ENCODE measurements at places on chromosomes 16 and 17.

- no peak for DNase-seq
Measured at GRCh38 chr16:72475688-72476087, 303.7 kb upstream of the PMFBP1 start.

DNA sequence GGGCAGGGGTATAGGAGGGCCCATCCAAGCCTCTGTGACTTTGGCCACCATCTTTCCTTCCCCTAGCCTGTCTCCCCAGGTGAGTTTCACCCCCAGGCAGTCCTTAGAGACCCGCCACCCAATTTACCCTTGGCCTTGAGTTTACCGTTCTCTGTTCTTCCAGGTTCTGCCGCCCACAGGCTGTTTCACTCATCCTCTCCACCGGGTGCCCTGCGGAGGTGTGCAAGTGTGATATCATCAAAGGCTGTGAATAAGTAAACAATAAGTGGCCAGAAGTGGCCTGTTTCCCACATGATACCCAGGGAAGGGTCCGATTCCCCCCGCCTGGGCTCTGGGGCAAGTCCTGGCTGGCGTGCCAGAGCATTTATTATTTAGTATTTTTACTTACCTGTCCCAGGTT, 15.1 kb upstream of the TLCD3B start:
- DNase-seq, result no peak

- no peak for DNase-seq
Measured at GRCh38 chr17:69460963-69461922, 46.7 kb downstream of the MAP2K6 start.

DNA sequence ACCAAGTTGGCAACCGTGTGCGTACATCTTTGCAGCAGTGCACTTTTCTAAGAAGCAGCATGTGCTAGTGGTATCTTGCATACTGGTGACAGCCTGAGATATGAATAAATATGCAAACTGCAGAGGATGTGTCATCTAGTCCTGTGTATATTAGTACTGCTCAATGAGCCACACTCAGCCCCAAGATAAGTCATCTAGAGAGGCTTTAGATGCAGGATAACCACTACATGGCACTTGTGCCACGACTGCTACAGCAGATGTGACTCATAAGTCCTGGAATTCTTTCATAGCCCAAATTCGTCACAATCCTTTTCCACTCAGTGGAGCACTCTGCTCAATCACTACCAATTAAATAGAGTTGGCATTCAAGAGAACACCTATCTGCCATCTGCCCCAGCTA, 171.5 kb downstream of the AXIN2 start:
- DNase-seq, result peak; percentile 85

DNA sequence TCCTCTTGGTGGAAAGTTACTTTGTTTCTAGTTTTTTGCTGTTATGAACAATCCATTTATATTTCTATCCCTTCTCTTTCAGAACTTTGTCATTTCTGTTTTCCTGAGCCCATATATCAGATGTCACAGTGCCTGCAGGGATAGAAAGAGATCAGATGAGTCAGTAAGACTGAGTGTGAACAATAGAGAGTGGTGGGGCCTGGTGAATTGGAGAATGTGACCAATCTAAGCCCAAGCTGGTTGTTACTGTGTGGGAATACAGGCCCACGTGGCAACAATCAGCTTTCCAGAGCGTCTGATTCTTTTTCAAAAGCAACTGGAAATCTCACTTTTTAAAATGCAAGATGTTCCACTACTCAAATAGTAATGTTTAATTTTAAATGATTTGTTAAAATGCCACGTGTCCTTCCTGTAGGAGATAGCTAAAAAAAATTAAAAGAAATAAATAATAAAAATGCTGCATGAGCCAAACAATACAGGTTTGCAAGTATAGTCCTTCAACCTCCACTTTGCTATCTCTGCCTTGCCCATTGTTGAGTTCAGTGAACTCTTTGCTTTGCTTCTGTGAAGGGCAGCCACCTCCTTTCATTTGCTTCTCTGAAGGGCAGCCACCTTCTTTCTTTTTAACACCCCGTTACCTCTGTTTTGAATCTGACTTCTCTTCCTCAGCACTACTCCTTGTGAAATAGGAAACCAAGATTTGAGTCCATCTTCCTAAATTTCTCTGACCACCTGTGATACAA, 9.6 kb downstream of the DCTN5 start:
- DNase-seq, result no peak

GRCh38 chr17:69551212-69552010, 136.9 kb downstream of the MAP2K6 start:
- DNase-seq, result peak; percentile 24

DNA sequence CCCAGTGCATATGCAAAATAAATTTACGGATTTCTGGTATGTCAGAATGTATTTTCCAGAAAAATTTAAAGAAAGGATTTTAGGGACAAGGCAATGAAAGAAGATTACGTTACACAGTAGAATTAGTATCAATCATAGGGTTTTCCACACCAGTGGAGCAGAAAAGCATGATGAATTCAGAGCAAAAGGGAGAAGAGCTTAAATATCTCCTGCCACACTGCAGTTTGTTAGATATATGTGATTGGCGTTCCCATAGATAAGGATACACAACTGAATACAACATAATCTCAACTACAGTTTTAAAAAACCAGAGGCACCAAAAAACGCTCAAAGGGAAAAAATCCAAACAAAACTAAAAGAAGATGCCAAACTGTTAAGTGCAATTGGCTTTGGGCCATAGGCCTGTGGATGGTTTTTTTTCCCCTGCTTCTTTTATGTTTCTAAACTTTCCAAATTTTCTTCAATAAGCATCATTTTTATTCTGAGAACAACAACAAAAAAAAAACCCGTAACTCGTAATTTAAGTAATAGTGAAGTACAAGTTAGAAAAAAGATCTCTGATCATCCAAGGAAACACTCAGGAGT, 22.3 kb downstream of the MARF1 start:
- no peak for DNase-seq

- no peak for DNase-seq
Measured at GRCh38 chr16:63943566-63943965, 1178.3 kb downstream of the CDH11 start.

DNA sequence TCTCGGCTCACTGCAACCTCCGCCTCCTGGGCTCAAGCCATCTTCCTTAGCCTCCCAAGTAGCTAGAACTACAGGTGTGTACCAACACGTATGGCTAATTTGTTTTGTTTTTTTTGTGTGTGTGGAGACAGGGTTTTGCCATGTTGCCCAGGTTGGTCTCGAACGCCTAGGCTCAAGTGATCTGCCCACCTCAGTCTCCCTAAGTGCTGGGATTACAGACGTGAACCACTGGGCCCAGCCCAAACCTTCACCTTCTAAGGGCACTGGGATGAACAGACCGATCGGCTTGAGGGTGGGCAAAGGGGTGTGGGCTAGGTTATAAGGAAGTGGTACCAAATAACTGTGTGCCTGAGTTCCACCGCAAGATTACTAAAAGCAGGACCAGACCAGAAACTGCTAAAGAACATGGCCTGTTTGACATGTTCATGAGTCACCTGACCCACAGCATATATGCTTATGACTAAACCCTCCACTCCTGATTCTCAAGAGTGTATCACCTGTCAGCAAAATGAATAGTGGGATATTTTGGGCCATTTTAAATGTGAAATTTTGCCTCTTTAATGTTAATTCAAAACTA, 8.1 kb downstream of the TMEM97 start:
- DNase-seq, result no peak

GRCh38 chr17:32519228-32520103, 32.7 kb downstream of the CDK5R1 start:
- DNase-seq, result peak; percentile 54

GRCh38 chr17:14910916-14911315, 354.2 kb downstream of the PMP22 start:
- DNase-seq, result no peak

GRCh38 chr16:14180481-14180944, 109.4 kb downstream of the MRTFB start:
- no peak for DNase-seq
